T-helper 1 cell (primary cell): ENCODE measurements at places on chromosomes 16 and 17.

- no peak for DNase-seq
These were observed 25.2 kb downstream of the NME3 start for GRCh38 chr16:1745900-1746692.

- DNase-seq: no peak
These were observed 604.0 kb upstream of the SALL1 start for GRCh38 chr16:51755039-51755501.

DNA sequence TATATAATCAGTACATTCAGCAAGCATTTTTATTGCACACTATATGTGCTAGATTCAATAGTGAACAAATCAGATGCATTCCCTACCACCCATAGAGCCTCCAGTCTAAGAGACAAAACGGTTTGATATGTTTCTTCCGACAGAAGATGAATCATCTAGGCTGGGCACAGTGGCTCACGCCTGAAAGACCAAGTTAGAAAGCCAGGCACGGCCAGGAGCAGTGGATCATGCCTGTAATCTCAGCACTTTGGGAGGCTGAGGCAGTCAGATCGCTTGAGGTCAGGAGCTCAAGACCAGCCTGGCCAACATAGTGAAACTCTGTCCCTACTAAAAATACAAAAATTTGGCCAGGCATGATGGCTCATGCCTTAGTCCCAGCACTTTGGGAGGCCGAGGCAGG is 18.3 kb upstream of the COPRS start:
- DNase-seq: no peak

DNA sequence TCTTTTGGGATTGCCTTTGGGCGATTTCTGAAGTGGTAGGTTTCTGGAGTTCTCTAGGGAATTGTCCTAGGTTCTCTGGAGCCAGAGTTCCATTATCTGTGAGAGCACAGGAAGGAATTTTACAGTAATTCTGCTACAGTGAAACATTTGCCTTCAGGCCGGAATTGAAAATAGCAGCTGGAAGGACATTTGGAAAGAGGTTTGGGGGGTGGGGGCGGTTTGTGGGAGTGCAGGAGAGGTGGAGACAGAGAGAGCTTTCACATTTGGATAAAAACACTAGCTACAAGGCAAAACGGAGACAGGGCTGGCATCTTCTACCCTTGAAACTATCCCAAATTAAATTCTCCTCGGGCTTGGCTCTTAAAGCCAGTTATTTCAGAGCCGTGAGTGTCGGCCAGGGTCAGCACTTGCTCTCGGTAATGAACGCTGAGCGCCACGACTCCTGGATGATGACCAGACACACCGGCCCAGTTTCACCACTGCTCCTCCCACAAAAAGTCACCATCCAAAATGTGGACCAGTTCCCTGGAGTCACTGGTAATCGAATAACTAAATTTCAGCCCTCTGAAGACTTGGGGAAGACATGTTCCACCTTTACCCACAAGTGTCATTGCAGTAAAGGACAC is 67.7 kb upstream of the TANC2 start:
- DNase-seq: no peak

DNA sequence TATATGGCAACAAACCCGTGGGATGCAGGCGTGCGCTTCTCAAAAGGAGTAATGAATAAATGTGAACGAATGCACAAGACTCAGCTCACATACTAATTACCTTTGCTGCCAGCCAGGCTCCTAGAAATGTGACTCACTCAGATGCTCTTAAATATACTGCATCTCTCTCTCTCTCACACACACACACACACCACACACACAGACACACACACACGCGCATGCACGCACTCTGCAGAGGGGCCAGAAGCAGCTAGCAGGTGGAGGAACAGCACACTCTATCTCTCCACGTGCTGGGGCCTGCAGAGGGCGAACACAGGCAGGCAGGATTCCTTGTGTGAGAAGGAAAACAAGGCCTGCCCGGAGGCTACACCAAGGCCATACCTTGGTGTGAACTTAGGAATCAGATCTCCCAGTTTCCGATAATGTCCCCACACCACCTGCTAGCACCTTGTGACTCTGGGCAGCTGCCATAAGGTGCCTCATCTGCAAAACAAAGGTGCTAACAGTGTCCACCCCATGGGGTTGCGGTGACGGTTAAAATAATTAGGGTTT is 5.3 kb downstream of the GPRC5B start:
- no peak for DNase-seq

GRCh38 chr17:28239271-28239624 is 79.8 kb upstream of the TMEM97 start:
- DNase-seq: no peak

DNA sequence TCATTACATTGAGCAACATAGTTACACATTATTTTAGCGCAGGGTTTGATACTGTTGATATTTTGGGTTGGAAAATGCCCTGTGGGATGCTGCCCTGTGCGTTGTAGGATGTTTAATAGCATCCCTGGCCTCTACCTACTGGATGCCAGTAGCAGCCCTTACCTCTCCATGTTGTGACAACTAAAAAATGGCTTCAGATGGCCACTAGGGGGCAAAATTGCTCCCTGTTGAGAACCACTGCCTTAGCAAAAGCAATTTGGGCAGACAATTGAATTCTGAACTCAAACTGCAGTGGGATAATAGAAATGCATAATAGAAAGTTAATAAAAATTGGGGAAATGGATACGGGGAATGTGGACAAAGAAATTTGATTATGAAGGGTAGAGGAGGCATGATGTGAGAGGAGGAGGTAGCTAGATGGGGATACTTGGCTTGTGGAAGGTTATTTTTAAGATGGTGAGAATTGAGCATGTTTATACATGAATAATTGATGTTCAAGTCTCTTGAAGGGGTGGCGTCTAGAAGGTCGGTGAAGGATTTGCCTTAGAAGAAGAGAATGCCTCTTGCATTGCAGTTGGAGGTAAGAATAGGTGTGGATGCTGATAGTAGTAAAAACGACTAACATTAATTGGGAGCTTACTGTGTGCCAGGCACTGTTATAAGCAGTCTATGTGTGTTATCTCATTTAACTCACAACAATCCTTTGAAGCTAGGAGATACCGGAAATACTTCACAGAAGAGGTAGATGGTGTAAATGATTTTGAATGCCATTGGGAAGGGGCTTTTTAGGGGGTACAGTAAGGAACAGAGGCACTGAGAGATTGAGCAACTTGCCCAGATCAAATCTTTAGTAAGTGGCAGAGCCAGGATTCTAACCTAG is 19.0 kb downstream of the HEATR9 start:
- peak; percentile 28 for DNase-seq

DNA sequence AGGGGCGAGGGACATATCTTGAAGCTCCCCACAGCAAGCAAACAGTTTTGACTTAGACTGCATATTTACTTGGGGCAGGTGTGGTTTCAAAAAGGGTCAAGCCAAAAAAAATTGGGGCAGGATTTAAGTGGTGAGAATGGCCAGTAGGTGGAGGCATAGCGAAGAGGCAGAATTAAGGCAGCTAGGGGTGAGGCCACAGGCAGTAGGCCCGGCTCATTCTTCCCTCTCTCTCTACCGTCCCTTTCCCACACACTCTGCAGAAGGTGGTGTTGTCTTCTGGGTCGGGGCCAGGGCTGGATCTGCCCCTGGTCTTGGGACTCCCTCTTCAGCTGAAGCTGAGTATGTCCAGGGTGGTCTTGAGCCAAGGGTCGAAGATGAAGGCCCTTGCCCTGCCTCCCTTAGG is 2.6 kb downstream of the SHBG start:
- no peak for DNase-seq

DNA sequence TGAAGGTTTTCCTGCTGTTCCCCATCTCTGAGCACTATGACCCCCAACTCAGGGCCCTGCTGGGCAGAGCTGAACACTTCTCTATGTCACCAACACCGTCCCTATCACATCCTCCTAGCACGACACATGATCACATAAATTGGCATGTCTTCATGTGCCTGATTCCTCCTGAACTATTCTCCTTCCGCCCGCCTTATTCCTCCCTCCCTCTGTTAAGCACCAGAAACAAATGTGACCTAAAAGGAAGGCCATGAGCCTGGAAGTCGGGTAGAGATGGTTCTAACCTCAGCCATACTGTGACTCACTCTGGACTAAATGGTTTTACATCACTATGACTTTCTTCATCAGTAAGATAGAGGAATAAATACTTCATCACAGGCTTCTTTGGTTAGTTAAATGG is 80.8 kb upstream of the DYNLRB2 start:
- no peak for DNase-seq

- DNase-seq: no peak
These were observed 87.1 kb downstream of the USP22 start for GRCh38 chr17:20955427-20956323.

GRCh38 chr17:28901866-28902818 is 737 bp downstream of the DHRS13 start:
- DNase-seq: peak; percentile 22

DNA sequence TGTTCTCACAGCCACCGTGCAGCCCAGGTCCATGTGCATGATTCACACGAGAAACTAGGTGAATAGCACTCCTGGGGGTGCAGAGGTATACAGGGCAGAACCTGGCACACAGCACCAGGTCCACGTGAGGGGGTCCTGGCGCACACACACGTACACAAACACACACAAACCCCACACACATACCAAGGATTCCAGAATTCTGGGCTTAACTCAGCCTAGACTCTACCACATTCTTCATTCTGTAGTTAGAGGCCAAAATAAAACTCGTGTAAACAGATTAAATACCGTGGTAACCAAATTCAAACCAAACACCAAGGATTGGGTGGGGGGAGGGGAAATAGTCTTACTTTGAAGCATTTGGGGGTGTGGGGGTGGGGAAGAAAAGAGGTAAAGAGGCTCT is 58.5 kb downstream of the XYLT1 start:
- DNase-seq: no peak

GRCh38 chr16:84868829-84869472 is 49.2 kb downstream of the CRISPLD2 start:
- no peak for DNase-seq

DNA sequence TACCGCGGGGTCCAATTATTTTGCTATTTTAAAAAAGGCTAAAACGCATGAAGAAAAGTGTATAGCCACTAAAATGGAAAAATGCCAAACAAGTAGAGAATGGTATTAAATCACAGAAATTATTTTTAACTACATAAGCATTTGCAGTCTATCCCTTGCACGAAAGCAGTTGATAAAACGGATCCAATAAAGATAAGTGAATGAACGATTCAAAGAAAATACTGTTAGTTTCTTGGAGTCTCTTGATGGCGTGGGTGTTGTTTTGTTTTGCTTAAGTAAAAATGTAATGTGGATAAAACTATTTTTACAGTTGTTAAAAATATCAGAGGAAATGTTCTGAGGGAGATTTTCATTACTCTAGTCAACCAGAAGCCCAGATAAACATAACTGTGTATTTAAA is 9.3 kb downstream of the HS3ST3A1 start:
- no peak for DNase-seq

DNA sequence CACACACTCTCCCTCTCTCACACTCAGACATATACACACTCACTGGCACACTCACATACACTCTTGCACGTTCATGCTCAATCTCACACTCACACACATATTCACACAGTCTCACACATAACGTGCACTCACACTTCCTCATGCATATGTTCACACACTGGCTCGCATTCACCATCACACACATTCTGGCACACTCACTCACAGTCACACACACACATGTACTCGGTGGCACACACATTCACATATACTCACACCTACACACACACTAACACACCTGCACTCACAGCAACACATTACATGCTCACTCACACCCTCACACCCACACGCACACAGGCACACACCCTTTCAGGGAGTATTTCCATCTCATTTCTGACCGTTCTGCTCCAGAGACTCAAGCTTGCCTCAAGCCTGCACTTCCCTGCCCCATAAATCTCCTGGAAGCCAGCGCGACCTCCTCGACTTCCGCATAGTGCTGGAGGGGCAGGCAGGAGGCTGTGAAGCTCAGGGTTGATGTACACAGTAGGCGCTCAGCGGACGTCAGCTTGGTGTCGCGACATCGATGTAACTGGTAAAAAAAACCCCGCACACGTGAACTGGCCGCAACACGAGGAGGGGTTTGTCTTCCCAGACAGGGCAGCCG is 66.7 kb upstream of the FOXF1 start:
- no peak for DNase-seq

DNA sequence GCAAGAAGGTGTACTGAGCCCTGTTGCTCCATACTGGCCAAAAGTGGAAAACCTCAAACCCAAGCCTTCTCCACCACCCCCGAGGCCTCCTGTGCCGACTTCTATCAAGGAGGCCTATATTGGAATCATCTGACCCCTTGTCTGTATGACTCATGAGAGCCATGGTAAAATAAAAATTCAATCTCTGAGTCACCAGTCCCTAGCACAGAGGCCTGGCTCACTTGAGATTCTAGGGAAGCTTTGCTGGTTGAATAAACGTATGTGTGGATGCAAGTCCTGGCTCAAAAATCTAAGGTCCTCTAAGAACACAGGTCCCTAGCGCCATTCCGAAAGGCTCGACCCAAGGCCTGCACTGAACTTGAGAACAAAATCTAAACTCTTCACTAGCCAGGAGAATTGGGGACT is 15.0 kb downstream of the NSMCE1 start:
- no peak for DNase-seq

- peak; percentile 5 for DNase-seq
These were observed 149.6 kb upstream of the GNAO1 start for GRCh38 chr16:56041556-56042140.

DNA sequence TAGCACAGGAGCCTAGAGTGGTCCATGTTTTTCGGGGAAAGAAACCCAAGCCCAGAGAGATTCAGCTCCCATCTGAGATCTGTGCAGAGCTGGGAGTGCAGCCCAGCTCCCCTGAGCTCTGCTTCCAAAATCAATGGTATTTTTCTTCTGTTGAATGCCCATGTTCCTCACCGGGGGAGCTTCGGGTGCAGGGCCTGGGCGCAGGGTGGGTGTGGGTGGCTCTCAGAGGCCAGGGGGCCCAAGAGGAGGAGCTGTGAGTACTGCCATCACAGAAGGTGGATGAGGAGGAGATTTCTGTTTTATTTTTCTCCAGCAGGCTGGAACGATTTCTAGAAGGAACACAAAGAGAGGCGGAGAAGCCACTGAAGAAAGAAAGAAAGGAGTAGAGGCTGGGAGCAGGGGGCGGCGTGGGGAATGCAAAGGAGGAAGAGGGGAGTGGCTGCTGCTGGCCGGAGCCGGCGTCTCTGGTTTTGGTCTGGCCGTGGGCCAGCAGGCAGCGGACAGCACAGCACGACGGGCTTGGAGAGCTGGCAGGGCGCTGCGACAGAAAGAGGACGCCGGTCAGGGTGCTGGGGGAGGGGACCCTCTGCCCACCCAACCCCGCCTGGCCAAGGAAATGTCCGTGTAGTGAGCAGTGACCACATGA is 76.2 kb upstream of the KSR1 start:
- no peak for DNase-seq

DNA sequence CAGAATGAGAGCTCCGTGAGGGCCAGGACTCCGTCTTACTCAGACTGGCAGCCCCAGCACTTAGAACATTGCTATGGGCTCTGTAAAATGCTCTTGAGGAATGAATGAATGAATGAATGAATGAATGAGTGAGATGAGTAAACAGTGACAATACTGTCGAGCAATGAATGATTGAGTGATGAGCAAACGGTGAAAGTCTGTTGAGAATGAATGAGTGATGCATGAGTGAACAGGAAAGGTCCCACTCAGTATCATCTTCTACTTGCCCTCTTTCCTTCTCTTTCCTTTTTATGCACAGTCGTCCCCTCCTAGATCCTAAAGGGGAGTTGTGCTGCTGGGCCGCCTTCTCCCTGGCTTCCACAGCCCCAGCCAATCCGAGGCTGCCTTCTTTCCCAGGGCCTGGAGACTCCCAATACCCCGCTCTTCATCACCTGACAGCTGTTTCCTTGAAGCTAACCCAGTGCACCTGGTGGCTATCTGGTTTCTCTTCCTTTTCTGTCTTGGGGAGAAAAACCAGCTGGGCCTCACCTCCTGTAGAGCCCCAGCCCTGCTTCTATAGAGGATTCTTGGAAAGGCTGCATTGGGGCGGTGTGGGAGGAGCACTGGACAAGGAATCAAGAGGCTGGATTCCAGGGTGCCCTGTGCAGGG is 32.7 kb upstream of the CACNG1 start:
- no peak for DNase-seq
